Activated T-helper 1 cell treated with Interleukin-2 at 50 U/mL for 16 hours (primary cell): ENCODE measurements at places on chromosomes 12 and 14.

DNA sequence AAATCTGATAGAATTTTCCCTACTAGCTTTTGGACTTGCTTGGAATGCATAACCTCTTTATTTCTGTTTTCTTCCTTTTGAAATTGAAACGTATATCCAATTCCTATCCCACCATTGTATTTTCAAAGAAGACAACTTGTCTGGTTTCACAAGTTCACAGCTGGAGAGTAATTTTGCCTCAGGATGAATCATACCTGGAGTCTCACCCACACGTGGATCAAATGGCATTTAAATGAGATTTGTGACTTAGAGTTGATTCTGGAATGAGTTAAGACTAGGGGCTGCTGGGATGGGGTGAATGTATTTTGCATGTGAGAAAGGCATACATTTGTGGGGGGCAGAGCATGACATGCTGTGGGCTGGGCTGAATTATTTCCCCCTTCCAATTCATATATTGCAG, 516.5 kb upstream of the MGAT4C start:
- DNase-seq, result no peak

- no peak for DNase-seq
Observed at GRCh38 chr12:19846574-19846973, 407.3 kb downstream of the AEBP2 start.

DNA sequence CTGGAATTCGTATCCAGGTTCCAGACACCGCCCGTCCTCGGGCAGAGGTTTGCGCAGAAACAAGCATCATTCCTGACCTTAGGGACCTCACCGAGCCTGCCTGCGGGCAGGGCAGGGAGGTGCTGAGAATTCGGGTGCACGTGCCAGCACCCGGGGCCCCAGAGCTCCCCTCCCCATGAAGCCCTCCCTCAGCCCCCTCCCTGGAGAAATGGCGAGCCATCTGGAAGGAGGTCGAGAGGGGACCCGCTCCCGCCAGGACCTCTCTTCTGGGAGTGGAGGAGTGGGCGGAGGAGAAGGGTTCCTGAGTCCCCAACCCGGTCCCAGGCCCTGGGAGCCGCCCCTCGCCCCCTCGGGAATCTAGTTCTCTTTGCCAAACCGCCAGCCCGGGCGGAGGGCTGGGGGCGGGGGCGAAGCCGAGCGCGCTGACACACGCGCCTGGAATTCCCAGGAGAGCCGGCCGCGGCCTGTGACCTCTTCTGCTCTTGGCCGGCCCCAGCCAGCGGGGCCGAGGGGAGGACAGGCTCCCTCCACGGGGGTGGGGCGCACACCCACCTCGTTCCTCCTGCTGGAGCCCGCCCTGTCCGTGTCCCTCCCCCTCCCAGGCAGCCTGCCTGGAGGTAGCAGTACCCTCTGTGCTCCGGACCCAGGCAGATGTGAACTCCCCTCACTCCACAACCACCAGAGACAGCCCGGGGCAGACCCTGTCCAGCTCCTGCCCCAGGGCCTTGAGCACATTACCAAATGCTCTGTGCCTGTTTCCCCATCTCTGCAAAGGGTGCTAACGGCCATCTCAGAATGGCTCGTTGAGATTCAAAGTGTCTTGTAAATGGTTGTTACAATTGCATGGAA, 23.0 kb upstream of the GPR132 start:
- DNase-seq, result no peak

DNA sequence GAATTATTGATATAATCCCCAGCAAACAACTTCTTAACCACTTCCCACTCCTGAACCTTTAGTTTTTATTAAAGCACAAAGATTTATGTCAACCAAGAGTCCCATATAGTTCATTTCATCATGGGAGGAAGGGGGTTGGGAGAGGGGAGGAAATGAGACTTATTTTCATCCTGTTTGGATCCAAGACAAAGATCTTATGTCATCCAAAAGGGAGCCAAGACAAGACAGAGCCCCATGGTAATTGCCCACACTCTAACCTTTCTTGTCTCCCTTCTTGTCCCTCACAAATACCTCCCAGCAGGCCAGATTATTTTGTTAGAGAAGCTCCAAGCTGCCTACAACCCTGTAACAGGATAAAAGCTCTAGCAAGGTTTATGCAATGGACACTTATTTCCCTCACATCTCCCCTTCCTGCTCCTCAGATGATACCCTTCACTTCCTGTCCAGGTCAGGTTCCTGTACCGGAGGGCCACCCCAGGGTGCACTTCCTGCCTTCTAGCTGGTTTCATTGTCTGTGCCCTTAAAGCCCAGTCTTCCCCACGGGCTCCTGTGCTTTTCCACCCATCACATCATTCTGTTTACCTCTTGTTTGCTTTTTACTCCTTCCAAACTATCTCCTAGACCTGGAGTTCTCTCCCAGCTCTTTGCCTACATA, 123.7 kb upstream of the MDM1 start:
- no peak for DNase-seq

DNA sequence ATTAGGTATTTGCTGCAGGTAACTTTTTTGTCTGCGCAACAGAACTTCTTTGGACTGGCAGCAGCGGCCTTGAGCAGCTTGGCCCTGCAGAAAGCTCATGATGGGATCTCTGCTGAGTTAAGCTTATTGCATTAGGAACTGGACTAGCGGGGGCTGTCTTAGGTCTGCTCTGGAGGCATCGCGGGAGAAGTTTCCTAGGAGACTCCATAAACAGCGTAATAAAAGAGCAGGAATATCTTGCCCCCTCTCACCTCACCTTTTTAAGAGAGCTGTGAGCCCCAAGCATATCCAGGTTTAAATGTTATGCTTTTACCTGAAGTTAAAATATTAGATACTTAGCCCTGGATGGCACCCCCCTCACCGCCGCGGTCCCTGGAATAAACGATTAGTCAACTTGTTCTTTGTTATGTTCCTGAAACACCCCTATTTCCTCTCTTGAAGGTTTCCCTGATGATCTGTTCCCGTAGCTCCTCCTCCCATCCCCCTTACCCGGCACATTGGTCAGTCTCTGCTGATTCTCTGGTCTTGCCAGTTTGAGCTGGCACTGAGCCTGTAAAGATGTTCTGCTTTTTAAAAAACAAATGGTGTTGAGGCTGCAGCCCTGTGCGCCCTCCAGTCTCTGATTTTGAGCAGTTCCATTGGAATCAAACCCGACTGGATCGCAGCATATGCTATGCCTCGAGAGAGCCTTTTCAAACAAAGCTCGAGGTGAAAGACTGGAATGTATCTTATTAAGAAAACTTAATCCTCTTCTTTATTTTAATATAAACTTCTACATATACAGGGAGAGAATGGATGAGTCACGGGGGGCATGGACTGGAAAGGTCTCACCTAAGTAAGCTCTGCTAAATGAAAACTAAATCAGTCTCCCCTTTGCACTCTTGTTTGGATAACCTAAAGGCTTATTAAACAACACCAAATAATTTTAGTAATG, 1.9 kb downstream of the MLXIP start:
- DNase-seq, result no peak

- no peak for DNase-seq
Observed at GRCh38 chr12:92747151-92747550, 44.4 kb downstream of the PLEKHG7 start.

DNA sequence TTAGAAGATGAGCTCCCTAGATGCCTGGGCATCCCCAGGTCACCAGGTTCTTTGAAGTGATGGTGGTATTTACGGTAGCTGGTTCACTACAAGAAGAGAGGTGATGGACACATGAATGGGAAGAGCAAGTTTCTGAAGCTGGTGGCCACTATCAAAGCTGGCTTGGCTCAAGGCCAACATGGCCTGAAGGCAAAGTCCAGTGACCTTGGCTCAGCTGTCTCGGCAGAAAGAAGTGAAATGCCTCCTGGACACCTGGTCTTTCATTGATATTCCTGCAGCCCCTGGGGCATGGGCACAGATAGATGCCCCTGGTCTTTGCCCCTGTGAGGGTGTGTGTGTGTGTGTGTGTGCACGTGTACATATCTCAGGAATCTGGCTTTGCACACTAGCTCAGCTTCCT, 441.8 kb upstream of the TMPO start:
- no peak for DNase-seq

DNA sequence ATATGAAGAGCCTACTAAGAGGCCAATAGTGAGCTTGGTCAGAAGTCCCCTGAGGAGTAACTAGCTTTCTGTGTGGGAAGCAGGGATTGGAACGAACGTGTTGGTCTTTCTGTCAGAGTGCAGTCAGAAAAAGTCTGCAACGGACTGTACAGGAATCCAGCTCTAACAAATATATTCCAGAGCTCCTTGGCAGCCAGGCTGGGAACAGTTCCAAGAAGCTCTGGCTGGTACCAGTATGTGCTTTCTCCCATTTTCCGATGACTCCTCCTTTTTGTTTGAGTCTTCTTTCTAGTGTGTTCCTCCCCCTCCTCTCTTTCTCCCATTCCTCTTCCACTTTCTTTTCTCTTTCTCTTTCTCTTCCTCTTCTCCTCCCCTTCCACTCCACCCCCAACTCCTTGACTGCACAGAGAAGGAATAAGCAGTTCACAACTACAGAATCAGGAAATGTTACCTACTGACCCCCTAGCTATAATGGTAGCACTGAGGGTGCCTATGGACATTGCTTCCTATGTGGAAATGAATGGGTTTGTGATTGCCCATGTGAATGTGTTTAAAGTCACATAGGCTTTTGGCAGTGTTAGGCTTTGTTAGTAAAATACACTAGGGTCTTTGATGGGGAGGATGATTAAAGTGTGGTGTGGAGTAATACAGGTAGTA, 59.9 kb downstream of the TTLL5 start:
- no peak for DNase-seq

DNA sequence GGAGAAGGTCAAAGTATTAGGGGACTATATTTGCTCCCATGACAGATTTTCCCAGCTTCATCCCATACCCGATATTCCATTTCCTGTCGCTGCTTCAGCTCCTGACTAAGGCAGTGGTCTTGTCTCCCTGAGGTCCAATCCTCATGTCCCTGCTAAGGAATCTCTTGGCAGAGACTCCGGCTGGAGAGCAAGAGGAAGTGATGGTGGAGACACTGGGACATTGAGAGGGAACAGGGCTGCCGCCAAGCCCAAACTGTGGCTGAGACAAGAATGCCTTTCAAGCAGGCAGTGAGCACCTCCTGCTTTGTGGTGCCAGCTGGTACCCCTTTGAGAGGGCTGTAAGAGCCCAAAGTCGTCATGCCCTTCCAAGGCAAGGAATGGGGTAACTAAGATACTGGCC, 5.5 kb downstream of the SP7 start:
- no peak for DNase-seq

- DNase-seq, result no peak
Observed at GRCh38 chr12:62438098-62438692, 28.4 kb upstream of the MON2 start.

- DNase-seq, result no peak
Observed at GRCh38 chr14:77151918-77152588, 10.5 kb upstream of the ZDHHC22 start.

- DNase-seq, result no peak
Observed at GRCh38 chr14:93686268-93686667, 102.0 kb downstream of the PRIMA1 start.

DNA sequence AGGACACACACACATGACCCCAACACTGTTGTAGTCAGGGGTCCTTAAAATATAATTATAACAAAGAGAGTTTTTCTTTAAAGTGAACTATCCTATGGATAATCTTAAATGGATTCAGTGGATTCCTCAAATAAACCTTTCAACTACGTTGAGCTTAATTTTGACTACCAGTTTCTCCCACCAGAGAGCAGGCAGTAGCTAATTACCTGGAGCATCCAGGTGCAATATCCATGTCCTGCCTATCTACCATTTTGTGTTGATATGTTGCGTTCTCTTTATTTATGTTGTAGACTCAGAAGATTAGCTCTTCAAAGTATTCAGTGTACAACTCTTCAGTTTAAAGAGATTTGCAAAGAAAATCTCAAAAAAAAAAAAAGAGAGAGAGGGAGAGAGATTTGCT, 127.2 kb upstream of the GZMB start:
- no peak for DNase-seq

- DNase-seq, result no peak
Observed at GRCh38 chr14:28719130-28719529, 47.5 kb upstream of the FOXG1 start.

- no peak for DNase-seq
Observed at GRCh38 chr12:111753144-111753881, 13.4 kb upstream of the ALDH2 start.

- DNase-seq, result no peak
Observed at GRCh38 chr12:116142936-116143898, 134.3 kb downstream of the MED13L start.

DNA sequence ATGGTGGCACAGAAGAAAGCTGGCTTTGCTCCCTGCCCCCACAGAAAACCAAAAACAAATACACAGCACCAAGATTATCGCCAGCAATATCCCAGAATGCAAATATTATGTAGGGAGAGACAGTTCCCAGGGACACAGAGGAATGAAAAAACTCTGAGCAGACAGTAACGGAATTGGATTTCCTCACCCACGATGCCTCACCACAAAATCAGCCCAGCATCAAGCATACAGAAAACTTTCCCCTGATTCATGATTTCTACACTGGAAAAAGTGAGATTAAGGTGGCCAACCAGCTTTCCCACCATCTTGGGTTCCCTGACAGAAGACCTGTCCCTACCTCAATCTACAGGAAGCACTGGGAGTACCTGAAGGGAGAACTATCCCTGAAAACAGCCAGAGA, 36.6 kb downstream of the PARP11 start:
- DNase-seq, result no peak

DNA sequence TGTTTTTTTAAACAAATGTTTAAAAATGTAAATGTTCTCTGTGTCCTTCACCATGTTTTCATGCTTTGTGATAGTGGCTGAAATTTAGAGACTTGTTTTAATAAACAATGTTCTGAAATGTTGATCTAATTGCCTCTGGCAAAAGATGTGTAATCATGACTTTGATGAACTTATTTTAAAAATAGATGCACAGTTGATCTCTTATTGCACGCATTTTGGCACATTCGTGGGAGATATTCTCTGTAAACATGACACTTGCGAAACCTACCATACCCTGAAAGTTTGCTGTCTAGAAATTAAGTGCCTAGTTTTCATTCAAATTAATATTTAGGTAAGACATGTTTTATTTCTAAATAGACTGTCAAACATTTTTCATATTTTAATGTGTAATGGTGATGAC, 119.7 kb upstream of the DNM1L start:
- no peak for DNase-seq

- no peak for DNase-seq
Observed at GRCh38 chr14:99677231-99678140, 6.6 kb upstream of the CYP46A1 start.

DNA sequence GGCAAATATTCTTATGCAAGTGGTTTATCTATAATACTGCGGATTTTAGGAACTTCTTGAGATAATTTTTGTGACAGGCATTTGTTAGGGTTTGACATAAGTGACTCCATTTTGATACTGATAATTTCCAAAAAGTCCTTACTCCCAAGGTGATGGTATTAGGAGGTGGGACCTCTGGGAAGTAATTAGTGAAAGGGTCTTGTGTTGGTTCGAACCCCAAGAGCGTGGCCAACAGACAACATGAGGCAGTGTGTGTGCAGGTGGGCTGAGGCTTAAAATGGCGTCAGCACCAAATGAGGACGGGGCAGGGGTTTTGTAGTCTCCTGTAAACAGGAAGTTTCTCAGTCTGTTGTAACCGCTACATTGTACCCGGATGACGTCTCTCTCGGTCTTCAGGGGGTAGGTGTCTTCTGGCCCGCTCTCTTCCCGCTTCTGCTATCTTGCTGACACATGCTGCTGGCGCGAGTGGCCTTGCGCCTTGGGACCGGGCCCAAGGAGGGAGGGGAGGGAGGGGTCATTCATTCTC, 1.7 kb upstream of the C12orf43 start:
- DNase-seq, result no peak
